ENCODE measurements at places on chromosomes 1 and 21.

DNA sequence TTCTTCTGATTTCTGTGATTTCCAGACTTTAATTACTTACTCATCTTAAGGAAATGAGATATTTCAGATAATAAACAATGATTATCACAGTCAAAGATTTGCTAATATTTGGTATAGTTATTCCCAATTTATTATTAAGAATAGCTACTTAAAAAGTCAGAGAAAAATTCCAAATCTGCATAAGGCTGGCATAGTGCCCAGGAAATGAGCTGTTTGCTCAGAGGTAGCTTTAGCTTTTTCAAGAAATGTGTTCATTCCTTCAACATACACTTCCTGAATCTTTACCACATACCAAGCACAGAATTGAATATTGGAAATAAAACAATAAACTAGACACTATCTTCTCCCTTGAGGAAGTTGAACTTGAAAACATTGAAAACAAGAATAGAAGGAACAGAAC lies 44.3 kb upstream of the KCNK1 start:
- no peak for DNase-seq

DNA sequence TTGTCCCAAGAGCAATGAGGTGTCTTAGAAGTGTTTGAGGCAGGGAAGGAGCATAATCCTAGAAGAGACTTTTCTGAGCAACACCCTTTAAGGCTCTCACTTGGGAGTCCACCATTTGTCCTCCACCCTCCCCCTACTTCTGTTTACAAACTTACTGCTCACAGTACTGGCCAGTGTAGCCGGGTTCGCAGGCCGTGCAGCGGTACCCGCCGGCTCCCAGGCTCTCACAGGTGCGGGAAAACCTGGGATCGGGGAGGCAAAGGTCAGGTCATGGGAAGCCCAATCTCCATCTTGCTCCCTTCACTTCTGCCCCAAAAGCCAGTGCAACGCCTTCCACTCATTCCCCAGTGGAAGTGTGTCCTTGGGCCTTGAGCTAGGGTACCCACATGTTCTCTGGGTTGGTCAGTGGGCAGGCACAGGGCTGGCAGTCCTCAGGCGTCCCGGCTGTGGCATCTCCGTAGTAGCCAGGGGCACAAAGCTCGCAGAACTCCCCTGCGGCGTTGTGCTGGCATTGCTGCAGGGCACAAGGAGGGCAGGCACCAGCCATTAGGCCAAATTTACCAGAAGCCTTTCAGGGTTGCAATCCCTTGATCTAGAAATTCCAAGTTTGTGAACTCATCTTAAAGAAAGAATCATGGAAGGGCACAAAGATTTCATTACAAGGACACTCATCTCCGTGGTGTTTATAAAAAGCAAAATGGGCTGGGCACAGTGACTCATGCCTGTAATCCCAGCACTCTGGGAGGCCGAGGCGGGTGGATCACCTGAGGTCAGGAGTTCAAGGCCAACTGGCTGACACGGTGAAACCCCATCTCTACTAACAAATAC lies 49.8 kb downstream of the LDLRAD2 start:
- peak; percentile 46 for DNase-seq

GRCh38 chr1:91611483-91611917 lies 110.8 kb downstream of the CDC7 start:
- DNase-seq, result no peak

GRCh38 chr1:41874151-41874719 lies 44.5 kb downstream of the HIVEP3 start:
- DNase-seq, result no peak

GRCh38 chr1:81437213-81437612 lies 363.5 kb upstream of the ADGRL2 start:
- DNase-seq, result no peak

- DNase-seq, result no peak
Observed at GRCh38 chr1:115839679-115840237, 1.2 kb downstream of the NHLH2 start.

DNA sequence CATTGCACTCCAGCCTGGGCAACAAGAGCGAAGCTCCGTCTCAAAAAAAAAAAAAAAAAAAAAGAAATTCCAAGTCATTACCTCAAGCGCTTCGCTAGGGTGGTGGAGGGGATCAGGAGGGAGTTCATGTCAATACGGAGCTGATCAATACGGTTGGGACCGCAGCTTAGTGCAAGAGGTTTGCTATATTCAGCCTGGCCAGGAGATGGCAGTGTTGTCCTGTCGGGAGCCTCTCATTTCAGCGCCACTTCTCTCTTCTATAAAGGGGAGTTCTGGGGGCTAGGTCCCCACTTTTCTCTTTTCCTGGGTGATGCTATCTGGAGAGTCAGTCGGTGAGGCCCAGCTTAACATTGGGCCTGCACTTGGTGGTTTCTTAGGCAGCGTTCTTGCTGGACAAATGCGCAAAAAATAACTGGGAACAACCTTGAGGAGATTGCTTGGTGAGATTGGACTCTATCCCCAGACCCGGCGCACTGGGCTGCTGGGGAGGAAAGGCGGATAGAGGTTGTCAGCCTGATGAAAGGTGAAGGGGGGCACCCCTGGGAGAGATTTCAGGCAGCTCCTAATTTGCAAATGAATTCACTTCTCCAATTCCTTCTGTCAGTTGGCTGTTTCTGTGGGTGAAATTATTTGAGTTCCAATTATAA lies 40.4 kb downstream of the KIAA0040 start:
- DNase-seq, result no peak

- no peak for DNase-seq
Observed at GRCh38 chr1:53580009-53580400, 120.8 kb downstream of the DMRTB1 start.

DNA sequence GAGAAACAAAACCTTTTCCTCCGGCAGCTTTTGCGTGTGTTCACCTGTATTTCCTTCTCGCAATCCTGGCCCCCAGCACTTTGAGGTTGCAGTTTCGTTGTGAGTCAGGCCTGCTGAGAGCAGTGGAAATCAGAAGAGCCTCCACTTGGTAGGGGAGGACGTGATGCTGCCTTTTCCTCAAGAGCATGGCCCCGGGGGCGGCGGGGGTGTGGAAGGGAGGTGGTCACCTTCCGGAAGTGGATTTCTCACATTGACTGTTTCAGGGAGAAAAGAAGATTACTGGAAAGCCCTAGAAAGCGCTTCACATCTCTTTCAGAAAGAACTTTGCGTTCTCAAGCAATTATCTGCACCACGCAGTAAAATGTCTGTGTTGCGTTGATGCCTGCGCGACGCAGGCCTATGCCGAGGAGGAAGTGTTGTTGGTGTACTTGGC lies 12.2 kb upstream of the IL10 start:
- DNase-seq, result no peak

DNA sequence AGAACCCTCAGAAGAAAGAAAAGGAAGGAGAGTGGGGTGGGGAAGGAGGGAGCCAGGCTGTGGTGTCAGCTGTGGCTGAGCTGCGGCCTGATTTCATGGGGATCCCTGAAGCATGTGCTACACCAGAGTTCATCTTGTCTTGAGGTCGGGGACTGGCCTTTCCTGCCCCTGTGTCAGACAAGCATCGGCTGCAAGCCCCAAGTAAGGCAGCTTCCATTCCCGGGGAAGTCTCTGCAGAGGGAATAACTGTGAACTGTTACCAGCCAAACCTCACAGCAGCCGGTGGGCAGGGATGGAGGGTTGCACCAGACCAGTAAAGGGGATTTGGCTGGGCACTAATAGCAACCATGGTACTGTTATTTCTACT lies 35.7 kb upstream of the BTG2 start:
- no peak for DNase-seq

DNA sequence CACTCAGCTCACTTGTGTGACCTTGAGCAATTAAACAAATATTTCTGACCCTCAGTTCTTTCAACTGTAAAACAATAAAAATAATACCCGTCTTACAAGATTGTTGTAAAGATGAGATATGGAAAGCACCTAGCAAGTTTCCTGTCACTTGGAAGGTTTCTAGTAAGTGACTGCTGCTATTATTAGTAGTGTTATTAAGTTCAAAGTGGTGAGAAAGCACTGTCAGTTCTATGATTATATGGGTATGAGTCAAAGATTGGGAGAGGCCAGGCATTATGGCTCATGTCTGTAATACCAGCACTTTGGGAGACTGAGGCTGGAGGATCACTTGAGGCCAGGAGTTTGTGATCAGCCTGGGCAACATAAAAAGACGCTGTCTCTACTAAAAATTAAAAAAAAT lies 145.4 kb downstream of the C1orf21 start:
- DNase-seq, result no peak

GRCh38 chr1:50873458-50874187 lies 86.4 kb downstream of the FAF1 start:
- DNase-seq, result peak; percentile 2

DNA sequence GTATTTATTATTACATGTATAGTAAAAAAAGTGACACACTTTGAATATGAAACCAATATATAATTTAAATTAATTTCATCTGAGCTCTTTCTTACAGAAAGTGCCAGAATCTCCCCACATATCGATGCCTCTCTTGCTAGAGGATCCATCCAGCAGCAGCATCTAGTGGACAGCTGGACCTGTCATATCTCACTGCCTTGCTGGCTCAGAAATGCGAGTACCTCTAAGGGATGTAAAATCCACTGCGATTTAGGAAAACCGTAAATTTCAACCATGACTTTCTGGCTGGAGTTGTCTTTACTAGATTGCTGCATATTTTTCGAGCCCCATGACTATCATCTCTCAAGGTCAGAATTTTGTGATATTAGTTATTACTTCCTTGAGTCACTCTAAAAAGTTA lies 333.8 kb downstream of the NEGR1 start:
- no peak for DNase-seq

GRCh38 chr1:19074902-19075721 lies 118.6 kb upstream of the IFFO2 start:
- DNase-seq, result no peak

- no peak for DNase-seq
Observed at GRCh38 chr1:206761159-206761768, 9.3 kb upstream of the IL19 start.

GRCh38 chr21:38938343-38938742 lies 132.6 kb downstream of the ETS2 start:
- DNase-seq, result no peak

Data from amniotic stem cell (primary cell).